ENCODE measurements at places on chromosomes 12 and 14.
A peak's percentile ranks its signal among the peaks of the same experiment; 100 is the strongest.

DNA sequence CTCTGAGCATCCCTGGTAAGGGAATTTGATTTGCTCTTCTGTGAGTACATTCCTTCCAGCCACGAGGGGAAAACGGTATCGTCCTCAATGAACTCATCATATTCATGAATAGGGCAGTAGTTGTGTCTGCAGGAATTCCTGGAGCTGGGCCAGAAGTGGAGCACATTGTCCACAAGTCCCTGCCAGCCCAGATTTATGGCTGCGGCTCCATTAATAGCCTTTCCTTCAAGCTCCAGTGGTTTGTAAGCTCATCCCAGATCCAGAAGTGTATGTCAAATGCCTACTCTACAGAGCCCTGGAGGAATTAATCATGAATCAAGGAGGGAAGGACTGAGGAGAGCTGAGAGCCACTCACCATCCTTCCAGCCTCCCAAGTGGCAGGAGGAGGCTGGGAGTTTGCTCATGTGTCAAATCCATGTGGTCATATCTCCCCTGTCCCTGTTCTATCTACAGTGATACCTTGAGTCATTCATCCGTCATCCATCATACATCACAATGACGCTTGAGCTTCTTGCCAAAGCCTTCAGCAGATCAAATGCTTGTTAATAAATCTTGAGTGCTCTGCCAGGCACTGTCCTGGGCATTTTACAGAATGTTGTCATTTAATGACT lies 65.5 kb downstream of the SVOP start:
- no peak for DNase-seq

DNA sequence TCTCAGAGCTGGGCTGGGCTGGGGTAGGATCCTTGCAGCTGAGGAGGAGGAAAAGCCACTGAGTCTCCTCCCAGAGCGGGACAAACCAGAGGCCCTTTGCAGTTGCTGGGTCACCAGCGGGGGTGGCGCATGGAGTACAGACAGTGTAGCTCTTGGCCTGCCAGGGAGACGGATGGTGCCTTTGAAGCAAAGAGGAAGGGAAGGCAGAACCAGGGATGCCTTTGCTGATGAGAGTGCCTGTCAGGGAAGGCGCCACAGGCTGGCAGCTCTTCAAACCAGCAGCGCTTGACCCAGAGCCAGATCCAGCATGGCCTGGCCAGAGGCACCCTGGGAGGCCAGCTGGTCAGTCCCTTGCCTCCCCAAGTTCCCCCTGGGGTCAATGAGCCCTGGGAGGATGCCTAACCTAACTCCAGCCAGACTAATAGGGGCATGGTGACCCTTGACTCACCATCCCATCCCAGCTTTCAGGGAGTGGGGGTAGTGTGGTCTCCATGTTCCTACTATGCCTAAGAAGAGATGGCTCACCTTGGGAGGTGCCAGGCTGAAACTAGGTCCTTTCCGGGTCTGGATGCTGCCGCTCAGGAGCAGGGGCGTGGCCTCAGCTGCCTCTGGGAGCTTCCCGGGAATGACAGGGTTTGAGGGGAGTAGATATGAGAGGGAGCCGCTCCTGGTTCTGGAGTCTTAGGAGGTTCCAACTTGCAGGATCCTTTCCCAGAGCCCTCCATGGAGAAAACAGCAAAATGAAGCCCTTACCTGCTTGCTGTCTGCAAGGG lies 19.8 kb downstream of the VASH1 start:
- DNase-seq = no peak

- DNase-seq = no peak
These were observed 539.7 kb downstream of the AACS start for GRCh38 chr12:125604976-125605375.

GRCh38 chr14:99929601-99930000 lies 135.6 kb upstream of the EVL start:
- DNase-seq = no peak

DNA sequence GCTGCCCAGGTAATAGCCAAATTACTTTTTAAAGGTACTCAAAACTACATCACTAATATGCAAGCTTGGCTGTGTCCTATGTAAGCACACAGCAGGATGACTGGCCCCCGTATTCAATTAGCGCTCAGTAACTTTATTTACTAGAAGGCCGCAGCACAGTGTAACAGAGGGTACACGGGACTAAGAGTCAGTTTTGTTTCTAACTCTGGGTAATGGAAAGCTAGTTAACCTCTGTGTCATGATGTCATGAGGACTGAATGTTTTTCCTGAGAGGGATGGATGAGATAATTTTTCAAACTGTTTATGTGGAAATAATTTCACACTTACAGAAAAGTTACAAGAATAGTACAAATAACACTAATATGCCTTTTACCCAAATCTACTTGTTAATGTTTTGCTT lies 27.1 kb downstream of the GALNT4 start:
- no peak for DNase-seq

DNA sequence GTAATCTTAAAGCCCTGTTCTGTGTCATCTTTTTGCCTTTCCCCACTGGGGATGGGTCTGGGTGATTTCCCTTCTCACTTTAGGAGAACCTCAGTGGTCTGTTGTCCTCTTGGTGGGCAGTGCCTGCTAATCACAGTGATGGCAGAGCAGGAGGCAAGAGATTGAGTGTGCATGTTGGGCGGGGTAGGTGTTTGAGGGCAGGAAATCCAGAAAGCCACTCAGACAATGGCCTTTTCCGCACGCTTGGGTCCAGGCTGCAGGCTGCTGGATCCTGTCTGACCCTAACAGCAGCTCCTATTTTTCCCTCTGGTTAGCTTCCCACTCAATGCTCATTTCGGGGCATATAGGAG lies 13.7 kb upstream of the ITGA5 start:
- no peak for DNase-seq

DNA sequence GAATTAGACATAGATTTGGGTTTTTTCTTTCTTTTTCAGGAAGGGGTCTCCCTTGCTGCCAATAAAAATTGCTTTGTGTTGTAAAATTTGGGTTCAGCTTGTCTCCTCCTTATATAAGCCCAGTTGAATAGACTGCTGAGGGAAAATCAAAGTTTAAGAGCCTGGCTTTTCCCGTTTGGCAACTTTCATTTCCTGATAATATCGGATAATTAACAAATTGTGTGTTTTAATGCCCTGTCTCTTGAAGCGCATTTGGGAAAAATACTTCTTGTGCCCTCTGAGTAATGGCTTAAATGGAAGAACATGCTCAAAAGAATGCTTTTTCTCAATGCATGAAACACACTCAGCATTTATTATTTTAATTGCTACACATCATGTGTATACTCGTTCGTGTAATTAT lies 198.0 kb upstream of the DCN start:
- DNase-seq = no peak

- no peak for DNase-seq
These were observed 17.3 kb upstream of the DNAH10 start for GRCh38 chr12:123744836-123745235.

DNA sequence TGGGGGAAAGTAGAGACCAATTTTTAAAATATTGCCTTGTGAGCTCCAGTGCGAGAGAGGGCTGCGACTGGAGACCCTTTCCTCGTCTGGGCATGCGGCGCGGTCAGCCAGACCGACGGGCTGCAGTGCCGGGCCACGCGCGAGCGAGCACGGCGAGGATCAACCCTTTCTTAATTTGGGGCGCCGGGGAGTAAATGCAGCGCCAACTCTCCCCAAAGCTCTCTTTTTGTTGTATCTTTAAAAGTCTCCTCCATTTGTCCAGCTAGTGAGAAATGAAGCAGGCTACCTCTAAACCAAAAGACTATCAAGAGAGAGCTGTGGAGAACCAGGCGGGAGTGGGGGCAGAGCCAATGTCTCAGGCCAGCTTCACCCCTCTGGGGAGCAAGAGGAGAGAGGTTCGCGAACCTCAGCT lies 1.4 kb downstream of the SIX1 start:
- no peak for DNase-seq

DNA sequence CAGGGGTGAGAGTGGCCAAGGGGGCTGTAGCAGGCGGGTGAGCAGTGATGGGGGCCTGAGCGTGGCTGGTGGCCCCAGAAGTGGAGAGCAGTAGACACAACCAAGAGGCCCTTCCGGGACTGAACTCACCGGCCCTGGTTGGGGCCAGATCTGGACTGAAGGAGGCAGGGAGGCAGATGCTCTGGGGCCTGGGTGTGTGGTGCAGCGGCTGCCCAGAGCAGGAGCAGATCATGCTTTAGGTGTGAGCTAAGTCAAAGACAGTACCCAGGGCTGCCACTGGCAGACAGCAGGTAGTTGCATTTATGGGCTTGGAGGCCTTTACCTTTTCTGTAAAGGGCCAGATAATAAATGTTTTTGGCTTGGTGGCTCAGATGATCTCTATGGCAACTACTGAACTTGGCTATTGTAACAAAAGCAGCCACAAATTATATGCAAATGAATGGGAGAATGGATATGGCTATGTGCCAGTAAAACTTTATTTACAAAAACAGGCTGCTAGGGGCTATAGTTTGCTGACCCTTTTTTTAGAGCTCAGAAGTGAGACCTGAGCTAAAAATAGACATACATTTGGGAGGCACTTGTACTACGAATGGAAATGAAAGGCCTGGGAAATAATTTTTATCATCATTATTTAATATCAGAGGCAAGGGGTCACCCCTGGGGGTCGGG lies 25.6 kb downstream of the SETD1B start:
- no peak for DNase-seq

DNA sequence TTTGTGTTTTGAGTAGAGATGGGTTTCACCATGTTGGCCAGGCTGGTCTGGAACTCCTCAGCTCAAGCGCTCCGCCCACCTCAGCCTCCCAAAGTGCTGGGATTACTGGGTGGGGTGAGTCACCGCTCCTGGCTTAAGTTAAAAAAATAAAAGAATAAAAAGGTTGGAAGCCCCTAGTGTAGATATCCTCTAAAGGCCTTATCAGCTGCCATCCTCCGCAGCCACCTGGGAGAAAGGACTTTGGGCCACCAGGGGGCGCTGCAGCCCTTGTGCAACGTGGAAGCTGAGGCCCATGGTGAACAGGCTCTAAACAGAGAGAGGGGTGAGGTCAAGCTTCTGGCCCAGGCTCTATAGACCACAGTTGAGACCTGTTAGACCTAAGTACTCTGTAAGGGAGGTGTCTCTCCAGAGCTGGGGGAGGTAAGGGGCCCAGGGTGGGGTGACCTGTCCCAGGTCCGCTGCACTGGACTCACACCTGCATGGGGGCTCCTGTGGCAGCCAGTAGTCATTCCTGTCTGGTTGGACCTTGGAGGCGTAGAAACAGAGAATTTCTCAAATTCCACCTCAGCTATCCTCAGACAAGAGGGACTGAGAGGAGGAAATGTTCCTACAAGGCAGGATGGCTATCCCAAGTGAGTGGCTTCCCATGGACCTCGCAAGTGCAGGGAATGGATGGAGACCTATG lies 14.0 kb upstream of the RACGAP1 start:
- peak; percentile 91 for DNase-seq

DNA sequence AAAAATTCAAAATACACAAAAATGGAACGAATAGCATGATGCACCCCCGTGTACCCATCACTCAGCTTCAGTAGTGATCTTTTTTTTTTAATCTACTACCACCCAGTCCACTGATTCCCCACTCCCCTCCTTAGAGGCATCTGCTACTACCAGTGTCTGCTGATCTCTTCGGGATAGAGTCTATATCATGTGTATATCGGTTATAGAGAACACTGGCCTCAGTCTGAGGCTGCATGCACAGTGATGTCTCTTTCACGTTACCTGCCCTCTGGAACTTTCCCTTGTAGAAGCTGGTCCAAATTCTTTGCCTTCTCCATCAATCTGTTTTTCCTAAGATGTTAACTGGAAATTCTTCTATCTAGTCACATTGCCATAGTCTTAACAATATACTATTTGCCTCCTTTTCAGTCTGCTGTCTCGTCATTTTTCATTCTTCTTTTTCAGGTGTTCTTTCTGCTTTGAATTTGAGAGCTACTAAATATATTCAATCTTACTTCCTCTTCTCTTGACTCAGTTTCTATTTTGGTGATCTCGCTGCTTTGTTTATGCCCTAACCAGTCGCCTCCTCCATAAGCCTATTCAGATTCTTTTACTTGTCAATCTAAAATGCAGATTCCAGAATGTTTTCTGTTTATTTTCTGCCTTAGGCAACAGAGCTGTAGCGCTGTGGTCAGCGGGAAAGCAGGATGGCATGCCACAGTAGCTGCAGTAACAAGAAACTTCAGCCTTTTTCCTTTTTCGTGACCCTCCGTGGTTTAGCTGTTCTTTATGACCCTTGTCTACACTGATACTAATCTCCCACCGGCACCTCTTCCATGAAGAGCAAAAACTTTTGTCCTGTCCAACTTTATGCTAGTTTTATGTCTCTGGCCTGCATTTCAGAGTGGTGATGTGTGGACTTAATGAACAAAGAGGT lies 67.0 kb downstream of the FBXW8 start:
- no peak for DNase-seq

DNA sequence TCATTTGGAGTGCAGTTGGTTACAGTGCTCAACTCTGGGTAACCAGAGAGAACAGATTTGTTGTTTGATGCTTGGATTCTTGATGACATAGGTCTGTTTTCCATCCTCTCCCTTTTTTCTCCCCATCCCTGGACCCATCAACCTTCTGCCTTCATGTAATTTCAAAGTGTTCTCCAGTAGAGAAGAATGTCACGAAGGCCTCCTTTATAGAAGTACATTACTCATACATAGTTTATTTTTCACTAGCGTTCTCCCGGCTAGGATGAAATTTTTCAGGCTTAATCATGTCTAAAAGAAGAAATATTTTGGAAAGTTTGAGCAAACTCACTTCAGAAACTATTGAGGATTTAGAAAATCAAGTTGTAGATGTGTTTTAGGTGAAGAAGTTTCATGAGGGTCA lies 20.9 kb upstream of the APPL2 start:
- DNase-seq = no peak

Data from activated CD4-positive, alpha-beta T cell treated with anti-CD3 and anti-CD28 coated beads, Interleukin-2, Interleukin-6, amounts not matched to agents 100 ng/mL and 50 ng/mL, durations not matched to agents 16 hours and 8 hours (primary cell).